ENCODE measurements at places on chromosomes 11 and 22. TPM values are rescaled to one million over a fixed set of nuclear protein-coding genes. Genes with fewer than 3 reads are reported as not detected.

- no peak for DNase-seq
These were observed 5.9 kb downstream of the USP2 start for GRCh38 chr11:119375337-119376196.

- no peak for DNase-seq
These were observed 310.5 kb downstream of the SWAP70 start for GRCh38 chr11:9974375-9974774.

DNA sequence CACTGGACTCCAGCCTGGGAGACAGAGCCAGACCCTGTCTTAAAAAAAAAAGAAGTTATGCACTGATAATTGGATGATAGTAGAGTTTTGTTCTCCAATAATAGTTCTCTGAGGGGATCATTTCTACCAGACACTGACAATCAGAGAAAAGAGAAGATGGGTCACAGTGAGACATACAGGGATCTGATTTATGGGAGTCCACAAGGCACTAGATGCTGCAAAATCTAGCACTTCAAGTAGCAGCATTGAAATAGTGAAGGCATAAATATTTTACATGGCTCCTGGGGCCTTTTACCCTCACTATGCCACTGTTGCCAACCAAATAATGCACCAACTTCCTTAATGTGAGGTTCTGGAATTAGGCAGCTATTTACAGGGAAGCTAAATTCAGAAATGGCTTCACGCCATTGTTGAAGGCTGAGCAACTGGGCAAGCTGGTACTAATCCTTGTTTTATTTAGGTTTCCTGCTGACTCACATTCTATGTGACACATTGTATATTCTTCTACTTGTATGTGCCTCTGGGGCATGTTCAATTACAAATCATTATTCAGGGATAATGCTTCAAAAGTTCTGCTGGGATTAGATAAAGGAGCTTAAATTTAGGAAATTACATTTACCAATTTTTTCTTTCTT is 38.2 kb upstream of the ABTB2 start:
- DNase-seq: no peak

DNA sequence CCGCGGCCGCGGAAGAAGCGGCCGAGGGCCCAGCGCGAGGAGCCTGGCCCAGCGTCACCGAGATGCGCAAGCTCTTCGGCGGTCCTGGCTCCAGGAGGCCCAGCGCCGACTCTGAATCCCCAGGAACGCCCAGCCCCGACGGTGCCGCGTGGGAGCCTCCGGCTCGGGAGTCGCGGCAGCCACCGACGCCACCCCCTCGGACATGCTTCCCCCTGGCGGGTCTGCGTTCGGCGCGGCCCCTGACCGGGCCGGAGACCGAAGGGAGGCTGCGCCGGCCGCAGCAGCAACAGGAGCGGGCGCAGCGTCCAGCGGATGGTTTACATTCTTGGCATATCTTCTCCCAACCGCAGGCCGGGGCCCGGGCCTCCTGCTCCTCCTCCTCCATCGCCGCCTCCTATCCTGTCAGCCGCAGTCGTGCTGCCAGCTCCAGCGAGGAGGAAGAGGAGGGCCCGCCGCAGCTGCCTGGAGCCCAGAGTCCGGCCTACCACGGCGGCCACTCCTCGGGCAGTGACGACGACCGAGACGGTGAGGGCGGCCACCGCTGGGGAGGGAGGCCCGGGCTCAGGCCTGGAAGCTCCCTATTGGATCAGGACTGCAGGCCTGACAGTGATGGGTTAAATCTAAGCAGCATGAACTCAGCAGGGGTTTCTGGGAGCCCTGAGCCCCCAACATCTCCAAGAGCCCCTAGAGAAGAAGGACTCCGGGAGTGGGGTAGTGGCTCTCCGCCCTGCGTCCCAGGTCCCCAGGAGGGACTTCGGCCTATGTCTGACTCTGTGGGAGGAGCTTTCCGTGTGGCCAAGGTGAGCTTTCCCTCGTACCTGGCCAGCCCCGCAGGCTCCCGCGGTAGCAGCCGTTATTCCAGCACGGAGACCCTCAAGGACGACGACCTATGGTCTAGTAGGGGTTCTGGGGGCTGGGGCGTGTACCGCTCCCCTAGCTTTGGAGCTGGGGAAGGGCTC is 1.2 kb downstream of the ARHGEF17 start:
- DNase-seq: no peak

- no peak for DNase-seq
These were observed 298.4 kb upstream of the CADM1 start for GRCh38 chr11:115802641-115803040.

DNA sequence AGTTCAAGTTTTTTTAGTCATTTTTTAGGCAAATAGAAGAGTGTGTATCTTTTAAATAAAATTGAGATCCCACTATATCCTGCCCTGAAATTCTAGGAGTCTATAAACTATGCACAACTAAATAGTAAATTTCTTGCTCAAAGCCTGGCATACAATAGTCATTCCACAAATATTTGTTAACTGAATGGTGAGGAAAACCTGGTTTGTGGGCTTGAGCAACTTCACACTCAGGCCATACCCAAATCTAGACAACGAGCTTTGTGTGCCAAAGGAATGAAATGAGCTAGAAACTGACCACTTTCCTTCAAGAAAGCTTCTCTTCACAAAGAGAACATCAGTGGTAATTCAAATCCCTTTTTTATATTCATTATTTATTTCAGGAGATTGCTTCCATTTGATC is 39.6 kb upstream of the AMOTL1 start:
- no peak for DNase-seq

DNA sequence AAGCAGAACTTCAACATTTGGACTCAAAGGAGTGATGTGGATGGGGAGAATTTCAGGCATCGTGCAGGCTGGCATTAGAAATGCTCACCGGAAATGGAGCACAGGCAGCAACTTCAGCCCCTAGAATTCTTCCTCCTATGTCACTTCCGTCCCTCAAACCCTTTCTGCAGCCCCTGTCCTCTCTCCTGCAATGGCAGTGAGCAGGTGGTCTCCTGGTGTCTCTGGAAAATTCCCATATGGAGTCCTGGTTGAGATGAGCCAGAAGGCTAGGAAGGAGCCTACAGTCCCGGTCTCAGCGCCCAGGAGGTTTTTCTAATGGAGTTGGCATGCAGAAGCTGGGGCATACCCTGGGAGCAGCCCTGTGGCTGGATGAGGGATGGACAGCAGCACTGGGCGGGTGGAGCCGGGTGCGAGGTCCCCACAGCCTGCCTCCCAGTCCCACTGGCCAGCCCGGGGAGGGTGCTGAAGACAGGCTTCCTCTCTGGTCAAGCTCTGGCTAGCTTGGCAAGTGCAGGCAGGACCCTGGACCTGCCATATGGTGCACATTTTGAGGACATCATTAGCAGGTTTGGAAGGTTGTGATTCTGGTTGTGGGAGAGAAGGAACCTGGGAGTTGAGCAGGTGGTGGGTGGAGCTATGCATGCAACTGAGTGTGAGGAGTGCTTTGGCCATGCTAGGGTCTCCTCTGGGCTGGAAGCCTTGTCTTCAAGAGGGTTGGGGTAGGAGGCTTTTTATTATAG is 59.8 kb upstream of the B3GAT1 start:
- no peak for DNase-seq

DNA sequence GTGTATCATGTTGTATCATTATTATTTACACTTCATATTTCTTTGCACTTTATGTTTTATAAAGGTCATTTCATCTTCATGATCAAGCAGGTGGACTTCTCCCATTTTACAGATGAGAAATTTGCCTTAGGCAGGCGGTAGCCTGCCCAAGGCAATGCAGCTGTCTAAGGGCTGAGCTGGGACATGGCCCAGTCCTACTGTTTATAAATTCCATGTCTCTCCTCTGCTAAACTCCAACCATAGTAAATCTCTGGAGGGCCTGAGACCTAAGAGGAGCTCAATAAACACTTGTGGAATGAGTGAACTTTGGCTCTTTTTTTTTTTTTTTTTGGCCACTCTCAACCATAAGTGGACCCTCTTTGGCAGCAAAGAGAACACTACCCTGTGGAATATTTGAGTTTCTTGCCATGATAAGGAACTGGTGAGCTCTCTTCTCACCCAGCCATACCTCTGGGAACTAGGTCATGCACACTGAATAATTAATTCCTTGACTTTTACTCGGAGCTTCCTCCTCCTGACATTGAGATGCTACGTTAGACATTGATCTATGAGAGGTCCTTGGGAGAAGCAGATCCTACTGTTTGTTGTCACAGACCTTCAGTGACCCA is 29.9 kb downstream of the MICAL2 start:
- no peak for DNase-seq

- no peak for DNase-seq
These were observed 77.5 kb downstream of the CNTN5 start for GRCh38 chr11:99098258-99098657.

DNA sequence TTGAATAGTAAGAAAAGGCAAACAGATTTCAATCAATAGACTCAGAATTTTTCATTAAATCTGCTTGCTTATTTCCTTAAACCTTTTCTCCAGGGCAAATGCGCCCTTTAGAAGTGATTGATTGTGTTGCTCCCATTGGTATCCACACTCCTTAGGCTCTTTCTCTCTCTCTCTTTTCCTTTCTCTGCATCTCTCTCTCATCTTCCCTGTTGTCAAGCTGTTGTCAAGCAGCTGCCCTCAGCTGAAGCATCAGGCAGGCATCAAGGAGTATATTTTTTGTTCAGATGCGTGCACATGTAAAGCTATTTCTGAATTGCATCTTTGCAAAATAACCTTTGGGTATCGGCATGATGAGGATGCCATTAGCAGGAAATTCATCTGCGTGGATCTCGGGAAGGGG is 107.2 kb upstream of the PLET1 start:
- no peak for DNase-seq

GRCh38 chr11:72760539-72761405 is 8.6 kb upstream of the ARAP1 start:
- DNase-seq: no peak

- no peak for DNase-seq
These were observed 12.7 kb upstream of the FOLR1 start for GRCh38 chr11:72179049-72179803.

GRCh38 chr22:19722982-19723231 is 432 bp upstream of the GP1BB start:
- no peak for DNase-seq

GRCh38 chr11:117733316-117733715 is 63.7 kb downstream of the DSCAML1 start:
- no peak for DNase-seq

GRCh38 chr11:6350486-6350885 is 30.2 kb upstream of the CAVIN3 start:
- DNase-seq: no peak

- no peak for DNase-seq
These were observed 509.9 kb downstream of the NTM start for GRCh38 chr11:131880316-131880715.

GRCh38 chr11:14110629-14111028 is 148.1 kb downstream of the SPON1 start:
- no peak for DNase-seq

The OR56A3 gene
- total RNA-seq: not detected

The NPTXR gene
- 0.68 TPM for total RNA-seq
